ENCODE measurements at places on chromosomes 2 and 18. TPM values are rescaled to one million over a fixed set of nuclear protein-coding genes. Genes with fewer than 3 reads are reported as not detected.
A peak's percentile ranks its signal among the peaks of the same experiment; 100 is the strongest.

DNA sequence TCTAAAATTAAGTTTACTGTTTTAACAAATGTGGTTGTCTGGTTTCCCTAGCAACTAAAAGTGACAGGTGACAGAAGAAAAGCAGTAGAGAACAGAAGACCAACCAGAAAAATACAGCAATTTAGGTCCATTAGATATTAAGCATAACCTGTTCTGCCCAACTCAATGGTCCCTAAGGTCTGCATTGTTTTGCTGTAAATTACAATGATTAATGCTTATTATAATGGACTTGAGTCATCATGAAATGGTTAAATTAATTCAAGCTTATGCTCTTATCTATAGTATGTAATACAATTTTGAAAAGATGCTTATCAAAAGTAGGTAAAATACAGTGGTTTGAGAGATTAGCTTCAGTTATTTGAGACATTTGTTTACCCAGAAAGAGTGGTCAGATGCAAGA lies 378.0 kb downstream of the GRB14 start:
- H3K27ac ChIP-seq, result no peak overlapping the region
- no peak overlapping the region for H3K4me3 ChIP-seq
- no peaks in the 10 kb centered on the region for H3K27me3 ChIP-seq

DNA sequence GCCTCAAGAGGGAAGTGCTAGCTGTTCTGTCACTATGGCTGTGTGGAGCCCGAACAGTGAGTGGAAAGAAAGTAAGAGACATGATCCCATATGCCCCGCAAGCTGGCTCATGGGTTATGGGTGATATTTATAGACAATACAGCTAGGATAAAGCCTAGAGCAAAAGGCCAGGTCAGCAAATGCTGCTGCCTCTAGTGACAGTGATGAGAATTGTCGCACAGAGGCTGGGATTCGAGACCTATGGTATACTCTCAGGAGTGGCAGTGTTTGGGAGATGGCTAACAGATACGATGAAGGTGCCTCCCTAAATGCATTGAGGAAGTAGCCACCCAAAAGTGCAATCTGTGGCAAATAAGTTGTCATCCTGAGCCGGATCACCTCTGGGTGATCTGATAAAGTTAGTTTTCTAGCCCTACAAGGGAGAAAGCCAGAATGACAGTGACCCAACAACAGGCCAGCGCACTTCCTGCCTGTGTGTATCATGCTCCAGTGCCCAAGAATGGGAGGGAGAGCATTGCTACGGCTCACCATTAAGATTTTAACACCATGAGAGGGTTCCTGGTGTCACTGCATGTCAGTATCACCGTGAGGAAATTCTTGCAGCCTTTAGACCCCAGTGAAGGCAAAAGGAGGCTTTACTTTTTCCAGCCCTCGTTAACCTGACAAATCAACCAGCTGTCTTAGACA lies 92.2 kb upstream of the TGFA start:
- H3K4me3 ChIP-seq, result no peak overlapping the region
- no peaks in the 10 kb centered on the region for H3K4me1 ChIP-seq
- H3K27ac ChIP-seq, result no peak overlapping the region
- peak; percentile 30 for DNase-seq

DNA sequence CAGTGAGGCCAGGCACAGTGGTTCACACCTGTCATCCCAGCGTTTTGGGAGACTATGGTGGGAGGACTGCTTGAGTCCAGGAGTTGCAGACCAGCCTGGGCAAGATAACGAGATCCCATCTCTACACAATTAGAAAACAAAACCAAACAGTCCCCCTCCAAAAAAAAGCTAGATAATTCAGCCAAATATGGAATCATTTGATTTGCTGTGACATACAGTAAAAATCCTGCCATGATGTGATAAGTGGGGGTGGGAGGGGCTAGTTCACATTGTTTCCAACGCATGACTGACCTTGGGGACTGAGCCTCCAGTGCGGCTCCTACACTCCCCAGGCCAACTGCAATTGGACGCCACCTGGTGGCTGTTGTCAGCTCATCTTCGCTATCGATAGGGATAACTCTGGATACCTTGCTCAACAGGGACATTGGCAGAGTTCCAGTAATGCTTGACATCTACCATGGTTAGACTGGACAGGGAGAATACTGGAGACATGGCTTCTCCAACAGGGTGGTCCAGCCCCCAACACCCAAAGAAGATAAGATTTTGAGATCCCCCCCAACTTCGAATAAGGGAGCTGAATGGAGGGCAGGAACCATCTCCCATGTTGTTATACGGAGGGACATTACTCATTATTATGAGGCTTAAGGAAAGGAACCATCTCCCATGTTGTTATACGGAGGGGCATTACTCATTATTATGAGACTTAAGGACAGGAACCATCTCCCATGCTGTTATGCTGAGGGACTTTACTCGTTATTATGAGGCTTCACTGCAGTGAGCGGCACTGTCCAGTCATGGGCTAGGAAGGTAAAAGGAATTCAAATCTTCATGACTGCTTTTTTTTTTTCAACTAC lies 135.9 kb downstream of the TGIF1 start:
- no peaks in the 10 kb centered on the region for H3K27me3 ChIP-seq
- DNase-seq, result peak; percentile 90
- H3K27ac ChIP-seq, result no peak overlapping the region

CRYBA2 gene
- not detected for total RNA-seq

DNA sequence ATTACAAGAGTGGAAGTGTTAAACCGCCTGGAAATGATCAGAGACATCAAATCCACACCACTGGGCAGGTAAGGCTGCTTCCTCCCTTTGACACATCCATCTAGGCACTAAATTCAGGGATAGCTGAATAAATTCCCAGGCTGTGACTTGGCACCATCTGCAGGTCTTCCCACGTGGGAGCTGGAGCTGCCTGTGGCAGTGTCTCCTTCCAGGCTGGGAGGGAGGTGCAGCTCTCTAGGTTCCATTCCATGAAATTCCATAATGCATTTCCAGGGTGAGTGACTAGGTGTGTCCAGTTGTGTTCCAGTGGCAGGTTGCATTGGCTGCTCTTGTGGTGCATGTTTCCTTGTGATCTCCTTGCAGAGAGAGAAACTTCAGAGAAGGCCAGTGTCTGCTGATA lies 188.9 kb upstream of the CXCR4 start:
- no peaks in the 10 kb centered on the region for H3K36me3 ChIP-seq
- H3K27ac ChIP-seq, result no peak overlapping the region
- H3K4me3 ChIP-seq, result no peak overlapping the region
- no peaks in the 10 kb centered on the region for H3K4me1 ChIP-seq
- no peak for DNase-seq
- H3K27me3 ChIP-seq, result peaks cover 14% of the 10 kb centered on the region

TMEM247 gene
- total RNA-seq, result not detected

DNA sequence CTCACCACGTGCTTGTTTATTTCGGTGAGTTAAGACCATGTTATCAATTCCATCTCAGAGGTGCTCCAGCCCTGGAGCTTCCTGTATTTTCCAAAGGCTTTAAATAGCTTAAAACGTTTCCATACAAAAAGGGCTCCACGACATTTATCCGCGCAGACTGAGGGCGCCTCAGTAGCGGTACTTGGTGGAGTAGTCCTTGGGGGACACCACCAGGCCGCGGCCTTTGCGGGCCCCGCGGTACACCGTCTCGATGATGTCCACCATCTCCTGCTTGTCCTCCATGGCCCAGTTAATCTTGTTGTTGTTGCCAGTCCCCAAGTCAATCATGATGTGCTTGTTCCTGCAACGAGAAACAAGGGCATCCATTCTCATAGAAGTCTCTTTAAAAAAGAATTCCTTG lies 9.1 kb downstream of the HSBP1L1 start:
- peaks cover 21% of the 10 kb centered on the region for H3K4me1 ChIP-seq
- no peaks in the 10 kb centered on the region for H3K27me3 ChIP-seq
- DNase-seq, result no peak

ST8SIA5 gene
- not detected for total RNA-seq

DNA sequence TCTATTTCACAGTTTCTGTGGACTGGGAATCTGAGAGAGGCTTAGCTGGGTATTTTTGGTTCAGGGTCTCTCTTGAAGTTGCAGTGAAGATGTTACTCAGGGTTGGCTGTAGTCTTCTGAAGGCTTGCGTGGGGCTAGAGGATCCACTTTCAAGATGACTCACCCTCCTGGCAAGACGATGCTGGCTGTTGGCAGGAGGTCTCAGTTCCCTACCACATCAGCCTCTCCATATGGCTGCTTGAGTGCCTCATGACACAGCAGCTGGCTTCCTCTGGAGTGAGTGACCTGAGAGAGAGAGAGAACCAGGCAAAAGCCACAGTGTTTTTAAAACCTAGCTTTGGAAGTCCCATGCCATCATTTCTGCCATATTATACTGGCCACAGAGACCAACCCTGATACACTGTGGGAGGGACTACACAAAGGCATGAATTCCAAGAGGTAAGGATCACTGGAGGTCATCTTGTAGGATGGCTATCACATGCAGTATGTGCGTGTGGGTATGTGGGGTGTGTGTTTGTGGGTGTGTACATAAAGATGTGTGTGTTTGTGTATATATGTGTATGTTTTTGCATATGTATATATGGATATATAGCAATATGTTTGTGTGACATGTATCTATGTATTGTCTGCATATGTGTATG lies 25.1 kb downstream of the DNPEP start:
- H3K4me1 ChIP-seq, result peaks cover 13% of the 10 kb centered on the region
- no peak overlapping the region for H3K4me3 ChIP-seq
- H3K27ac ChIP-seq, result no peak overlapping the region
- H3K27me3 ChIP-seq, result peaks cover 34% of the 10 kb centered on the region
- peak; percentile 94 for DNase-seq

GRCh38 chr2:10447300-10447894 lies 730 bp downstream of the ODC1 start:
- peak overlapping the region; percentile 91 for H3K27ac ChIP-seq
- H3K4me3 ChIP-seq, result peak overlapping the region; percentile 93
- peaks cover 29% of the 10 kb centered on the region for H3K36me3 ChIP-seq
- no peaks in the 10 kb centered on the region for H3K27me3 ChIP-seq

NCKAP5 gene
- total RNA-seq, result not detected

LRRC30 gene
- total RNA-seq, result not detected

DNA sequence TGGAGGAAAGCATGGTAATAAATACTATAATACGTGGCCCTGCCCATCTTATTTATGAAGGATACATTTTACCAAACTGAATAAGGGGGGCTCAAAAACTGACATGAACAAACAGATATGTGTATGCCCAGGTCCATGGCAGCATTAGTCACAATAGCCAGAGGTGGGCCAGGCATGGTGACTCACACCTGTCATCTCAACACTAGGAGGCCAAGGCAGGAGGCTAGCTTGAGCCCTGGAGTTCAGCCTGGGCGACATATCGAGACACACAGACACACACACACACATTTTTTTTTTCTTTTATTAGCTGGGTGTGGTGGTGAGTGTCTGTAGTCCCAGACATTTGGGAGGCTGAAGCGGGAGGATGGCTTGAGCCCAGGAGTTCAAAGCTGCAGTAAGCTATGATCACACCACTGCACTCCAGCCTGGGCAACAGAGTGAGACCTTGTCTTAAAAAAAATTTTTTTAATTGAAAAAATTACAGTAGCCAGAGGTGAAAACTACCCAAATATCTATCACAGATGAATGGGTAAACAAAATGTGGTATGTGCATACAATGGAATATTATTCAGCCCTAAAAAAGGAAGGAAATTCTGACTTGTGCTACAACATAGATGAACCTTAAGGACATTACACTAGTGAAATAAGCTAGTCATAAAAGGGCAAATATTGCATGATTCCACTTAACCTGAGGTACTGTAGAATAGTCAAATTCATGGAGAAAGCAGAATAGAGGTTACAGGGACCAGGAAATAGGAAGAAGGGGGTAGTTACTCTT lies 8.0 kb downstream of the ATP8B1 start:
- no peak overlapping the region for H3K4me3 ChIP-seq
- DNase-seq, result no peak
- H3K27ac ChIP-seq, result no peak overlapping the region

- H3K36me3 ChIP-seq, result no peaks in the 10 kb centered on the region
- no peak overlapping the region for H3K27ac ChIP-seq
- no peak overlapping the region for H3K4me3 ChIP-seq
- no peaks in the 10 kb centered on the region for H3K4me1 ChIP-seq
- H3K27me3 ChIP-seq, result peaks cover 11% of the 10 kb centered on the region
- no peak for DNase-seq
Measured at GRCh38 chr18:10863026-10863425, 286.3 kb downstream of the PIEZO2 start.

GRCh38 chr2:11387100-11387390 lies 42.6 kb upstream of the ROCK2 start:
- peaks cover 35% of the 10 kb centered on the region for H3K4me1 ChIP-seq
- no peak overlapping the region for H3K4me3 ChIP-seq
- H3K27ac ChIP-seq, result no peak overlapping the region

GRCh38 chr2:8976442-8977259 lies 26.8 kb downstream of the MBOAT2 start:
- no peaks in the 10 kb centered on the region for H3K36me3 ChIP-seq
- H3K4me1 ChIP-seq, result no peaks in the 10 kb centered on the region
- DNase-seq, result no peak
- H3K4me3 ChIP-seq, result no peak overlapping the region
- H3K27ac ChIP-seq, result no peak overlapping the region

GRCh38 chr2:220779931-220780330 lies 792.2 kb downstream of the EPHA4 start:
- peaks cover 5% of the 10 kb centered on the region for H3K36me3 ChIP-seq
- no peaks in the 10 kb centered on the region for H3K27me3 ChIP-seq
- DNase-seq, result peak; percentile 64
- peaks cover 11% of the 10 kb centered on the region for H3K4me1 ChIP-seq
- no peak overlapping the region for H3K4me3 ChIP-seq

DNA sequence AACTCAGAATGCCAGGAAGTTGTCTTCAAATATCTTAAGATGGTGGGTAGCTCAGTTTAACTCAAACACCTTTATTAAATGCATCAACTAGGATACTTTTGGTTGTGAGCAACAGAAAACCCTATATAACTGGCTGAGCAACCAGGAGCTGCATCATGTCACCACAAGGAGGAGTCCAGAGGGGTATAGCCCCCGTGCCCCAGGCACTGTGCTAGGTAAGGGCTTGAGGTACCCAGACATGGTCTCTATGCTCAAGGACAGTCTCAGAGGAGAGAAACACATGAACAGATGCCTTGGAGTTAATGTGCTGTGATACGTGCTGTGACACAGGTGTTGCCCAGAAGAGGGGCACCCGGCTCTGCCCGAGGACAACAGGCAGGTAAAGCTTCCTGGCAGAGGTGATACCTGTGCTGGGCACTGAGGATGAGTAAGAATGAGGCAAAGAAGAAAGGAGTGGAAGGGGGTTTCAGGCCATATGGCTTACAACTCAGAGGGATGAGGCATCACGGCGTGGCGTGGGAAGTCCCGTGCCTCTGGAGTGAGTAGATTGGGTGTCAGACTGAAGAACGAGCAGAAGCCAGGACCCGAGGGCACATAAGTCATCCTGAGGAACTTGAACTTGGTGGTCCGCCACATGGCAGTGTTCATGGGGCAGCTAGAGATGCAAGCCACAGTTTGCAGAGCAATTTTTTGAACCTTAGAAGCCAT lies 32.0 kb upstream of the CAB39 start:
- peaks cover 40% of the 10 kb centered on the region for H3K4me1 ChIP-seq
- H3K27ac ChIP-seq, result no peak overlapping the region
- H3K36me3 ChIP-seq, result no peaks in the 10 kb centered on the region
- DNase-seq, result peak; percentile 67
- no peak overlapping the region for H3K4me3 ChIP-seq

SLC14A1 gene
- total RNA-seq, result not detected

GRCh38 chr2:229775614-229776313 lies 61.4 kb upstream of the DNER start:
- H3K27ac ChIP-seq, result no peak overlapping the region
- no peaks in the 10 kb centered on the region for H3K27me3 ChIP-seq
- no peak overlapping the region for H3K4me3 ChIP-seq
- H3K36me3 ChIP-seq, result peaks cover 91% of the 10 kb centered on the region

GRCh38 chr18:77124452-77124922 lies 8.1 kb downstream of the MBP start:
- no peak overlapping the region for H3K27ac ChIP-seq
- H3K36me3 ChIP-seq, result no peaks in the 10 kb centered on the region
- H3K4me1 ChIP-seq, result peaks cover 41% of the 10 kb centered on the region
- no peak overlapping the region for H3K4me3 ChIP-seq

Measured in MCF 10A (cell line).